ENCODE measurements at places on chromosomes 16 and 17. TPM values are rescaled to one million over a fixed set of nuclear protein-coding genes. Genes with fewer than 3 reads are reported as not detected.

DNA sequence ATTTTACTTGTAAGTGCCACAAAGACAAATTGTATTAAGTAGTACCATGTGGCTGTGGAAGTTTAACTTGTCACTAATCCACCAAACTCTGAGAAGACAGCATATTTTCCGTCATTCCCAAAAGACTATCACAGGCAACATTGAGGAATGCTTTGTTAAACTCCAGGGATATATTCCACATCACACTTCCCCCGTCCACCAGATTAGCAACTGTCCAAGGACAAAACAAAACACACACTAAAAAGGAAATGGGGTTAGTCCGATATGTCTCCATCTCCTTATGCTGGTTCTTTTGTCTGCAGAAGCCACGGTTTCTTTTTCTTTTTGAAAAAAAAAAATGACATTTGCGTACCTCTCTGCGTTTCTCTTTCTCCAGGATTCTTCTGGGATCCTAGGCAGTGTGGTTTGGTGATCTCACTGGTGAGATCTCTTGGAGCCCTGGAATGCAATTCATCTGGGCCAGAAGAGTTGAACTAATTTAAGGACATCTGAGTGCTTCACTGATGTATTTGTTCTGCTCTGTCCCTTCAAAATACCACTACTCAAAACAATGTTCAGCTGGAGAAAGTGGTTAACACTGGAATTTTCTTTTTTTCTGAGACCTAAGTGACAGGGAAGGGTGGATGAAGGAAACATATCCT is 40.6 kb downstream of the PRKCB start:
- no peak for DNase-seq

DNA sequence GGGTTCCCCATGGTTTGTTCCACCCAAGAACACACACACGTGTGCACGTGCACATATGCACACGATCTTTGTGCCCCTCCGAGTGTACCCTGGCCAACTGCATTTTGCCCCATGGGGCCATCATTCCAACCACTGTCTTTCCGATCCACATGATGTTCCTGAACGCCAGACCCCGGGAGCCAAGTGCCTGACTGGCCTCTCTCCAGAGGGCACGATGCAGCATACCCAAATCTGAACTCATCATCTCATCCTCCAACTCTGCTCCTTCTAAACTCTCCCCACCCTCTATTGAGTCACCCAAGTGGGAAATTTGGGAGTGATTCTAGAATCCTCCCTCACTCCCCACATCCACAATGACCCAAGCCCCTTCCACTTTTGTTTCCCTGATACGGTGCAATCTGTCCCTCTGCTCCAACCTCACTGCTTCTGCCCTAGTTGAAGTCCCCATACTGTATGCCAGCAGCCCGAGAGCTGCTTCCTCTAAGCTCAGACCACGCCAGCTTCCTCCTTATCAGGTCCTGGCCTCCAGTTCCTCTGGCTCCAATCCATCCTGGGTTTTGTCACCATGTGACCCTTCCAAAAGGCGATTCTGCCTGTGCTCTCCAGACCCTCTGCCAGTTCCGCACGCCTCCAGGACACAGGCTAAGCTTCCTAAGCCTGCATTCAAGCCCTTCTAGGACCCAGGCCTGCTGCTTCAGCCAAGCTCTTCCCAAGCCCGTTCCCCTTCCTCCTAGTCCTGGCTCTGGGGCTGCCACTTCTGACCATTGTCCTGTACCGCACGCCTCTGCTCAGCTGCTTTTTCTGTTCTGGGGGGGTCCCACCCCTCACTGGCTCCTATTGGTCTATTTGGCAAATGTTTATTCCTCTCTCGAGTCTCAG is 10.1 kb upstream of the TMEM208 start:
- DNase-seq: no peak

- no peak for DNase-seq
These were observed 44.8 kb upstream of the MSI2 start for GRCh38 chr17:57211543-57211942.

- DNase-seq: no peak
These were observed at the start of gene IGF2BP1 for GRCh38 chr17:48997103-48997826. IGF2BP1 (plus strand) TSS chr17:48997385; CDS start chr17:48997746, 361 bp downstream.

- no peak for DNase-seq
These were observed 2.1 kb upstream of the MAF start for GRCh38 chr16:79602628-79603014.

- DNase-seq: no peak
These were observed 359.8 kb upstream of the ERCC4 start for GRCh38 chr16:13560151-13560550.

DNA sequence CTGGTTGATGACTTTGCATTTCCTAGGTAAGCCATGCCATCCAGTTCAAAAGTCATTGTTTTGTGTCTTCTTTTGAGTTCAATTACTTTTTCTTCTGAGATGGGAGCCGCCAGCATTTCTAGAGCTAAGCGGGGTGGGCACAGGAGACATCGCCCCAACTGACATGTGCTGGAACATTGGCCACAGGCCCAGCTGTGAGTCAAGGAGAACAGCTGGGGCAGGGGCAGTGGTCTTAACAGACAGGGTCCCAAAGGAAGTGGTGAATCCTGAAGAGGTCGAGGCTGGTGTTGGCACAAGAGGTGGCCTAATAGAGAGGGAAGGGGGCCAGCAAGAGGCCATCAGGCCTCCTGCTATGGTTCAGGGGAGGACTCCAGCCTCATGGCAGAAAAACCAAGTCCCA is 17.1 kb downstream of the RAB11FIP4 start:
- no peak for DNase-seq

- DNase-seq: no peak
These were observed 7.5 kb downstream of the CD7 start for GRCh38 chr17:82309656-82310570.

Gene CACNG5
- total RNA-seq: 2.9 TPM

Gene LGALS9B
- not detected for total RNA-seq

Gene ARL5C
- not detected for total RNA-seq

Gene LAT
- 0.41 TPM for total RNA-seq

Gene BIRC5
- total RNA-seq: 6.9 TPM

Gene NPIPB12
- total RNA-seq: 24.5 TPM

Gene CPHXL2
- not detected for total RNA-seq
